Immature natural killer cell (primary cell): ENCODE measurements at places on chromosomes 2 and 18.
A peak's percentile ranks its signal among the peaks of the same experiment; 100 is the strongest.

DNA sequence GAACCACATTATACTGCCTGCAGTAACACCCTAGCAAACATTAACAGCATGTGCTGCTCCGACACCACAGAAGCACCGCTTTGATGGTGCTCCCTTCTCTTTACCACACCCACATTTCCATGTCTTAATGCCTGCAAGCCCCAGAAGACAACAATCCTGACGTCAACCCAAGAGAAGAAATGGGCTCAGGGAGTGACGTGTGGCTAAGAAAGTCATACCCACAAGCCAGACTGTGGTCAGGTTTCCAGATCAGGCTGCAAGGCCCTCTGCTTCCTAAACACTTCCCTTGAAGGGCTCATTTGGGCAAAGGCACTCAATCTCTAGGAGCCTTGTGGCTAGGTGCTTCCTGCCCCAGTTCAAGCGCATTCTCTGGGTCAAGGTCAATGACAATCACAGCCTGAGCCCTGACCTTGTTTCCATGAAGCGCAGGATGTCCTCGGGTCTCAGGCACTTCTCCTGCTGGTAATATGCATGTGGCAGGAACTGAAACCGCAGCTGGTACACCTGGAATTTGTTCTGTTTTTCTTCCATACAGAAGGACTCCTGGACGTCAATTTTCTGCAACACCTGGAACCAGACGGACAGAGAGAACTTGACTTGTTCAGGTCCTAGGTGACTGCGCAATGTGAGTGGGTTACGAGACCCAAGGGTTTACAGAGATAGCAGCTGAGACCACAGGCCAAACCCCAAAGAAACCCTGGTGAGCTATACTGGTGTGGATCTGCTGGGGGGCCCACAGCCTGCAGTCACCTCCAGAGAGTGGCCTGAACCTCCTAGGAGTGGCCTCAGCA lies 67.2 kb downstream of the POLR1A start:
- peak; percentile 93 for DNase-seq

GRCh38 chr2:134338208-134338607 lies 84.3 kb downstream of the MGAT5 start:
- no peak for DNase-seq

DNA sequence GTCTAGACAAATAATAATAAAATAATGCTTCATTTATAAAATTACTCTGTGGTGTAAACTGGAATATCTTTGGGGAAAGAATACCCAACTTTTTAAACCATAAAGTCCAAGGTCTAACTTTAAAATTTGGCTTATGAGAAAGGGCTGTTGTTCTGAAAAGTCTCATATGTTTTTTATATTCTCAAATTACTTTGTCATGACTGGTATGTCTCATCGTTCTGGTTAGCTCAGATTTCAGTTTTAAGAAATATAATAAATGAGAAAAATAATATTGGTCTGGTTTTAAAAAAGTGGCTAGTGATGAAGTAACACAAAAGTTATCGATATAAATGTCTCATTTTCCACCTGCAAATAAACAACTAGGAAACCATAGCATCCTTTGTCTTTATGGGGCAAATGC lies 1658.1 kb downstream of the LRP1B start:
- DNase-seq = no peak

GRCh38 chr2:138237667-138238384 lies 263.7 kb upstream of the SPOPL start:
- DNase-seq = no peak

DNA sequence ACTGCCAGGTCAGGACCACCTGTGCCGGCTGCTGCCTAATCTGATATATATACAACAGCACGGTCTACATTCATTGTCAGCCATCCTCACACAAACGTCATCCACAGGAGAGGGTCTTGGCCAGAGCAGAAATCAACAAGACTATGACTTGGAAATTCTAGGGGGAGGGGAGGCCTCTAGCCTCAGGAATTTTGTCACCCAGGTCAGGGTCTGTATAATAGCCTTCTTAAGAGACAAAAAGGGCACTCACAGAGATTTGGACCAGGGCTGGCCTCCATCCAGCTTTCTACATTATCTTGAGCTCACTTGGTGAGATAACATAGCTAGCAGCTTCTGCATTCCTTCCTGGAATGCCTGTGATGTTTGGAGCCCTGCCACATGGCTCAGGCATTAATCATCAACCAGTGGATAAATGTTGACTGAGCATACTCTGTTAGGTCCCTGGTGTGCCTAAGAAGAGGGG lies 50.4 kb upstream of the CTIF start:
- DNase-seq = no peak

- no peak for DNase-seq
Measured at GRCh38 chr2:199946836-199947235, 8.5 kb downstream of the TYW5 start.

DNA sequence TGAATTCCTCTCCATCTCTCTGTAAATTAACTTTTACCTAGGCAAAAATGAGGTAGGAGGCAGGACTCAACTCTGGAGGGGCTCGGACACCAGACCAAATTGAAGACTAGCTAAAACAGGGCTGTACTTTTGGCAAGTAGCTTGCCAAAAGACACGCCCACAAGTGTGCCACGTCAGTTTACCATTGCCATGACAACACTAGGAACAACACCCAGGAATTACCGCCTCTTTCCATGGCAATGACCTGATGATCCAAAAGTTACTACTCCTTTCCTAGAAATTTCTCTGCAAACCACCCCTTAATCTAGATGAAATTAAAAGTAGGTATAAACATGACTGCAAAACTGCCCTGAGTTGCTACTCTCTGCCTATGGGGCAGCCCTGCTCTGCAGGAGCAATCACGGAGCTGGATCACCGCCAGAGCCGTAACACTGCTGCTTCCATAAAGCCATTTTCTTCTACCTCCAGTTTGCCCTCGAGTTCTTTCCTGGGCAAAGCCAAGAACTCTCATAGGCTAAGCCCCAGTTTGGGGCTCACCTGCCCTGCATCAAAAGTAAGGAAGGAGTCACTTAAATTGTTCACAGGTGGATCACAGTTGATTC lies 66.0 kb upstream of the FAM136A start:
- DNase-seq = no peak

DNA sequence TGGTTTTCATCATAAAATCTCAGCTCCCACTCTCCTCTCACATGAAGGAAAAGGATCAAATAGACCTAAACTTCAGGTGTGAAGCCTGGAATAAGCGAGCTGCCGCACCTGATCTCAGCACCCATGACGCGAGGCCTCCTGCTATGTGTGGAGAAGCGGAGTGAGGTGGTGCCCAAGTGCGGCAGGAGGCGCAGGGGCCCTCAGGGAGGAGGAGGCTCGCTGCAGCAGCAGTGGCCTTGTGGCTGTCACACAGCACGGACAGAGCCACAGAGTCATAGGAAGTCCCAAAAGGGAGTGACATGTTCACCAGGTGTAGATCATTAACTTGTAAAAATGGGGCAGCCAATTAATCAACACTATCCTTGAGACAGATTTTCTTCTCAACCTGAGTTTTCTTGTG lies 9.1 kb downstream of the SCLY start:
- DNase-seq = no peak

- no peak for DNase-seq
Measured at GRCh38 chr2:175755169-175755568, 246.9 kb downstream of the LNPK start.

- no peak for DNase-seq
Measured at GRCh38 chr2:230330725-230331124, 3.7 kb downstream of the SP140L start.

DNA sequence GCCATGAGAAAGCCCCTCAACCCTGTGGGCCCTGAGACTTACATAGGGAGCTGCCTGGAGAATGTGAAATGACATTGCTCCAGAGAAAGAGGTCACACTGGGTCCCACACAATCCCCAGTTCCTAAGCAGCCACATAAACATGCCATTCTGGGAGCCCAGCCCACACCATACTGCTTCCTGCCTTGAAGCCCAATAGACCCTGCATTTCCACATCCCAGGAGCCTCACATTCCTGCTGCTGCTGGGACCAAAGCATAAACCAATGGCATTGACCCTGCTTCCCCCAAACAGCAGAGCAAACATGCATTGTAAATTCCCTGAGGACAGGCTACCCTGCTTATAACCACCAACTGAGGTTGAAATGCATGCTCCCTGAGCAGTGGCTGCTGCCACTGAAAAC lies 1117.6 kb upstream of the SLC39A10 start:
- no peak for DNase-seq

- no peak for DNase-seq
Measured at GRCh38 chr2:228135300-228135699, 46.2 kb downstream of the SPHKAP start.

GRCh38 chr2:41314511-41315070 lies 733.2 kb upstream of the PKDCC start:
- no peak for DNase-seq

DNA sequence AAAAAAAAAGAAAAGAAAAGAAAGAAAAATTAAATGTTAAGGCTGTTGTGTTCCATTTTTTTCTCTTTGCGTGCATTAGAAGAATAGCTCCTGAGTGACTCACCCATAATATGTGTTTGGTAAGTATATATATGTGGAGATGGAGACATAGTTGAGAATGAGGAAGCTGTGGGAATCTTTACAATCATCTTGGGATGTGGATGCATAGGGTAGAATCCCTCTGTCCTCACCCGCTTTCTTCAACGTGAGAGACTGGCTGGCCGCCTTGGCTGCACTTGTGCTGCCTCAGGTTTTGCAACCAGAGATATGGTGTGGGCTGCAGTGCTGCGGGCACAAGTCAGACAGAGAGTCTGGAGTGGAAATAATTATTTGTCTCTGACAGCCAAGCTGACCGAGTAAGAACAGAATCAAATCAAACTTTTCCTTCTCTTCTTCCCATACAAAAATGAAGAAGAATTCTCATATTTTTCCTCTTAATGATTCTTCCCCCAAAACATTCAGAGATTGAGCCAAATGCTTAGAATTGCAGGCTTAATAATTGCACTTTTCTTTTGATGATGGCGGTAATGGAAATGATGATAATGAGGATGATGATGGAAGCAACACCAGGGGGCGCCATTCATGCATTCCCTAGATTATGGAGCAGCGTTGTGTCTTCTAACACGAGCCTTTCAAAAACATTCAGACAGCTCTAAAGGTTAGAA lies 48.5 kb downstream of the SERPINB7 start:
- DNase-seq = no peak

- DNase-seq = no peak
Measured at GRCh38 chr2:11534071-11534745, 363 bp downstream of the GREB1 start.

DNA sequence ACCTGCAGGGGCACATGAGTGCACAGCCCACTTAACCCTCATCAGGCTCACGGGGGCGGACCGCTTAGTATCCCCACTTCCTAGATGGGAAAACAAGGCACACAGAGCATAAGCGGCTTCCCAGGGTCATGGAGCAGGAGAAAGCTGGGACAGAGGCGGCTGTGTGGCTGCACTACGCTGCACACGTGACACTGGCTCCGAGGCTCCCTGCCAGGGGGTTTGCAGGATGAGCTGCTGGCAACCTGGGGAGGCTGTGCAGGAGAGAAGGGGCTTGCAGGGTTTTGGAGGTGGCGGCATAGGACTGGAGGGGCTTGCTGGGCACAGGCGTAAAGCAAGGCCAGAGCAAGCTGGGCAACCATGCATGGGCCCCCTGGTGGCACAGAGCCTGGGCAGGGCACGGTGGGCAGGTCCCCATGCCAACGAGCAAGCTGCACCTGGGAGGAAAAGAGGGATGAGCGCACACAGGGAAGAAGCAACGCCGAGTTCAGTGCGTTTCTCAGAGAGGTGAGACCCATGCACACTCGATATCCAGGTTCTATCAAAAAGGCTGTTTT lies 268.6 kb downstream of the HDAC4 start:
- no peak for DNase-seq

GRCh38 chr2:37782155-37782673 lies 110.8 kb upstream of the CDC42EP3 start:
- no peak for DNase-seq

DNA sequence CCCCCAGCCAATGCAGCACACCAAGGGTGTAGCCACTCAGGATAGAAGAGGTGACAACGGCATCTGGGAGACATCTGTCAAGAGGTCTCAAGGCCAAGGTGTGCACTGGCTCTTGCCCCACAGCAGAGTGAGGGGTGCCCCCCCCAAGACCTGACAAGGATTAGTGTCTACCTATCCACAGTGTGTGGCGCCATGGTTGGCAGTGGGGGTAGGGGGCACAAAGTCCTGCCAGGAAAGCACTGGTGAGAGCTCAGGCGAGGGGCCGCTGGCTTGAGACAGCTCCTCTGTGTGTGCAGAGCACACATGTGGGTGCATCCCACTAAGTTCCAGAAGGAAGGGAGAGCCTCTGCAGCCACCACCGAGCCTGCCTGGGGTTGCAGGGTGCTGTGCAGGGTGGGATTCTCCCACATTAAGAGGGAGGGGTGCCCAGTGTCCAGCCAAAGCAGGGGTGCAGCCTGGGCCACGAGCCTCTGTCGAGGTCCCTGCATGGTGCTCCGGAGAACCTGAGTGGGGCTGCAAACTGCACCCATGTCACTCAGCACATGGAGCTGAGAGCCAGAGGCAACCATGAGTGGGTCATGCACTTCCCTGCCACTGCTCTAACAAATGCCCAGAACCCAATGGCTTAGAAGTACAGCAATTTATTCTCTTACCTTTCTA lies 311.2 kb upstream of the HDAC4 start:
- no peak for DNase-seq

DNA sequence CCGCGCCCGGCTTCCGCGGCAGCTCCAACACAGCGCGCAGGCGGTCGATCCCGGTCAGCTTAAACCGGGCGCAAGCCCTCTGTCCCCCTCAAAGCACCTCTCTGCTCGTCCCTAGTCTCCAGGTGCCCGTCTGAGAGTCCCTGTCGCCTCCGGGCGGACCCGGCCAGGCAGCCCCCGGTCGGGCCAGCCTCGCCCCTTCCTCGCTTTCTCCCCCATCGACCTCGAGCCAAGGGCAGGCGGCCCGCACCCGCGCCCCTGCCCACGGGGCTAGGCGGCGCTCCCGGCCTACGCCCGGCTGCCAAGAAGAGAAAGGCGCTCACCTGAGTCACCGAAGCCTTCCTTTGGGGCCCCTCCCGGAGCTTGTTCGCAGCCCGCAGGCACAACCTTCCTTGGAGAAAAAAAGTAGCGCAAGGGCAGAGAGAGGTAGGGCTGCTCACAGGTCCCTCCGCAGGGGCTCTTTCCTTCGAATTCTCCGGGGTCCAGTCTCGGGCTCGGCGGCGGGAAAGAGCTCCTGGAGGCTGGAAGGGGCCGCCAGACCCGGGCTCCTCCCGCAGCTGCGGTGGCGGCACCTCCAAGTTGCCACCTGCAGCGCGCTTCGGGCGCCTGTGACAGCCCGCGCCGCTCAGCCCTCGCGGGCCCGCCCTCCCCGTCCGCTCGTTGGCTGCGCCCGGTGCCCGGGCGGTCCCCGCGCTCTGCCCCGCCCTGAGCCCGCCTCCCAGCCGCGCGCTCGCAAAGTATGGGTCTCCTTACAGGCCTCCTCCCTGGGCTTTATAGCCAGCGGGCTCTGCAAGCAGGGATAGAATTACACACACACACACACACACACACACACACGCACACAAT lies 86.5 kb upstream of the EPB41L3 start:
- no peak for DNase-seq

- DNase-seq = no peak
Measured at GRCh38 chr18:7488571-7488970, 78.5 kb upstream of the PTPRM start.
